Stimulated activated CD4-positive, alpha-beta T cell treated with anti-CD3 and anti-CD28 coated beads, Interleukin-1b, Interleukin-23, amount 100 ng/mL, for 24 hours (primary cell): ENCODE measurements at places on chromosomes 3 and 15.

- DNase-seq: no peak
These were observed 90.2 kb upstream of the TGFBR2 start for GRCh38 chr3:30516238-30516637.

GRCh38 chr3:17050506-17050905 lies 165.8 kb downstream of the PLCL2 start:
- no peak for DNase-seq

DNA sequence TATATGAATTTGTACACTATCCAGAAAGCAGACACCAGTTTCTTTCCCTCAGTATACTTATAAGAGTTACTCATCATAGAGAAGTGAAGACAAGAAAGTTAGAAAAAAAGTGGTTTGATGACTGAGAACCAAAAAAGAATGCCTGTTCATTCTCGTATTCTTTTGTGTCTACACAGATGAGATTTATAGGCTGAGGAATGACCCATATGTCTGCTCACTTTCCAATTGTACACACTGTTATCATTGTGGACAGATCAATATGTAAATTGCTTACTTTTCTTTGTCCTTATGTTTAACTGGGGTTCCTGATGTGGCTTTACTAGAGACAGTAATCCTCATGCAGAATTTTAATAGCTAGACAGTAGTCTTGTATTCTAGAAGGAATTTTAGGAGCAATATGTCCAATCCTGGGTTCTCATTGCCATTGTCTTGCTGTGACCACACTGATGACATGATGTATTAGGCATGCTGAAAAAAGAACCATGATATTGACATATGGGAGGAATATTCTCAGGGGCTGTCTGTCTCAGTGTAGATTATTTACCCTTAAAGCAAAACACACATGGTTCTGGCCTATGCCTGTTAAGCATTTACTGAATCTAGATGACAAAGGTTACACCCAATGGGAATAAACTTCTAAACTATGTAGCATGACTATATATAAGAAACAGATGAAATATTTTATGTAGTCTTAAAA lies 669.7 kb downstream of the ROBO1 start:
- DNase-seq: no peak

GRCh38 chr3:140363801-140364200 lies 314.1 kb upstream of the TRIM42 start:
- DNase-seq: no peak

DNA sequence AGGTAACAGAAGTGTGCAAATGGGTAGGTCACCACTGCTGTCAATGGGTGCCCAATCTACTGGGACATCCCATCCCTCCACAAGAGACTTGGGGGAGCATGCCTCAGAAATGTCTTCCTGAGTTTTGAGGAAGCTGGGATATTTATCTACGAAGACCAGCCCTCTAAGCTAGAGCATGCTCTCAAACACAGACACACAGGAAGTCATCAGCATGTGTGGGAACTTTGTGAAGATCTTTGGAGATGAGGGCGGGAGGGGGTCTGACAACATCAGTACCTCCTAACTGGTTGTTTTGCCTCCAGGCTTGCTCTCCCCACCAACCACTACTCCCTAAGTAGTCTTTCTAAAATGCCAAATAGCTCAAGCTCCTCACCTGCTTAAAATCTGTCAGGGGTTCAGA lies 3.5 kb upstream of the MEF2A start:
- DNase-seq: no peak

DNA sequence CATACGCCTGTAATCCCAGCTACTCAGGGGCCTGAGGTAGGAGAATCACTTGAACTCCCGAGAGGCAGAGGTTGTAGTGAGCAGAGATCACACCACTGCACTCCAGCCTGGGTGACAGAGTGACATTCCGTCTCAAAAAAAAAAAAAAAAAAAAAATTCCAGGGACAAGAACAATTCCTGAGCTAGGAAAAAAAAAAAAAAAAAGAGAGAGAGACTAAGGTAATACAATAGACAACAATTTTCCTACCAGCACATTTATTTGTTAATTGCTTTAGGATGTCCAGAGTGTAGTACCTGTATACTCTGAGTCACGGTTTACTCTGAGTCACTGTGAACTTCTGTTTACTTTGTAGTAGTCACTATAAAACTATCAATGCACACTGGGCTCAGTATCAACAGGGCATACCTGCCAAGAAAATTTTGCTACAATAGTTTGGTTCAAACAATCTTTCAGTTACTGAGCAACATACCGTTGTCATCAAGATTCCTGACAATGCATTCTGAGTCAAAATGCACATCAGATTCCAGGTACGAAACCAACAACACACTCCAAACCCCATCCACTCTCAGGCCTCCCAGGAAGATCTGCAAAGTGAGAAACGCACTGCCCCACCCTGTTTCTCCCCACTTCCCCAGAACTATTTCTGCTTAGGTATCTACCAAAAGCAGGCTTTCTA lies 28.3 kb downstream of the IGF2BP2 start:
- DNase-seq: no peak

DNA sequence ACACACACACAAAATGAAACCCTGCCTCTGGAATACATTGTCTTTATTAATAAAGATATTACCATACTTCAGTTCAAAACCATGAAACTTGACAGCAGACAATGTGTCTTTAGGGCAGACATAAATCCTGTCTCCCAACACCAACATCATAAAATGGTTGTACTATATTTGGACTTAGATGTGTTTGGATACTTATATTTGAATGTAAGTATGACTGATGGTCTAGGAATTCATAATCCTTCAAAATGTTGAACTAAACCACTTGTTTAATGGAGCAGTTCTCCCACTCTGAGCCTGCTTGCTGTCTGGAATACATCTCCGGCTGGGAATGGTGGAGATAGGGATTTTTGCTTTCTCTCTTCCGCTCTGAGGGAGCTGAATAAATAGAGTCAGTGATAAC lies 10.6 kb downstream of the FBN1 start:
- DNase-seq: no peak

DNA sequence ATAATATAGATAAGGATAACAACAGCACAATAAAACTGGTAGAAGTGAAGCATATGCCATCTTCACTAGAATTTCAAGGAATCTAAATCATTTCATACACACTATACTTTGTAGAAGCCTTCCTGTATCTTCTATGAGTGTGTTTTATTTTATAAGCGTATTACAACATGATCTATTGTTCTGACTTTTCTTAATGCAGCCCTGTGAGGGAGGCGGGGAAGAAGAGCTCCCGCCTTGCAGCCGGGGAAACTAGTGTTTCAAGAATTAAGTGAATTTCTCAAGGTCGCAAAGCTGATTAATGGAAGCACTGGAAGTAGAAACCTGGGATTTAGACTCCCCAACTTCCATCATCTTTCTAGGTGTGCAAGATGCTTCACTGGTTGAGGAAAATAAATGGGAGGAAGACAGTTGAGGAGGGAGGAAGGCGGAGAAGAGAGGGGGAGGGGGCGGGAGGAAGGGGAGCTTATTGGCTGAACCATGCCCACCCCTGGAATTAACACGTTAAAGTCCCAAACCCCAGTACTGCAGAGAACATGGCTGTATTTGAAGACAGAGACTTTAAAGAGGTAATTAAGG lies 32.9 kb downstream of the VGLL4 start:
- DNase-seq: no peak

GRCh38 chr3:61638741-61639140 lies 77.4 kb downstream of the PTPRG start:
- DNase-seq: no peak

DNA sequence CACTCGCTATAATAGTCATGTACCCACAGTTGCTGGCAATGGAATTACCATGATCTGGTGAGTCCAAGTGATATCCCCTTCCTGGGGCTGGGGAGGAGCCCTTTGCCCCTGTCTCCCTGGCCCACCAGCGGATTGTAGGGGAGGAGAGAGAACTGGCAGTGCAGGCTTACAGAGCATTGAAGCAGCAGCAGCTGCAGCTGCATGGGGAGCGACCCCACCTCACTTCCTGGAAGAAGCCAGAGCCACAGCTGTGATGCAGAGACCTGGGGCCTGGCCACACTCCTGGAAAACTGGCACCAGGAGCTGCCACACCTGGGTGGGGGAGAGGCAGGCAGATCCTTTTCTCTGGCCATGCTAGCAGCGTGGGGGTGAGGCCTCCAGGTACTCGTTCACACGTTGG lies 300.1 kb upstream of the PROK2 start:
- DNase-seq: no peak

- no peak for DNase-seq
These were observed 31.4 kb upstream of the CACNA2D2 start for GRCh38 chr3:50534681-50535330.

GRCh38 chr15:26132811-26133210 lies 269.7 kb upstream of the ATP10A start:
- no peak for DNase-seq

DNA sequence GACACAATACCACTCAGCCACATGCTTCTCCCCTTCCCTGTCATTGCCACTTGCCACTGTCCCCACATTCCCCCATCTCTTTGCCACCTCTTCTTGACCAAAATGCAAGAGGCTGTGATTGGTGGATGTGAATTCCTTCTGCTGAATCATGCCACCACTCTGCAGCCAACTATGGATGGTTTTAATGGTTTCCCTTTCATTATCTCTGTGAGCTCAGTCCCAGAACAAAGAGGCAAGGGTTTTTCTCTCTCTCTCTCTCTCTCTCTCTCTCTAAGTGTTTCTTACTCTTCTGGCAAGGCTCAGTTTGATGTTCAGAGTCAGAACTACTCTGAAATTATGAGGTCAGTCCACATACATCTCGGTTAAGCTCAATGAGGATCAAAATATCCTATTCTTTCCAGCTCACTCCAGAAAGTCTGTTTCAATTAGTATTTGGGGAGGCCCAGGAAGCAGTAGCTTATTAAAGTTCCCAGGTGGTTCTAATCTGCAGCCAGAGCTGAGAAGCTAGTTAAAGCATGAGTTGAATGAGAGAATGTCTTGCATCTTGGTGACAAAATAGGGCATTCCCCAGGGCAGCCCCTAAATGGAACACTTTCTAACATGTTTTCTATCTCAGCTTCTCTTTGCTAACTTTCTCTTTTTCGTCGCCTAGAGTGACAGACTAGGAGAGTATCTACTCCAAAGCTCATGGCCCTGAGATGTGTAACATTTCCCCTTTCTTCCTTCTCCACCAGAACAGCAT lies 8.5 kb upstream of the ILDR1 start:
- DNase-seq: no peak

DNA sequence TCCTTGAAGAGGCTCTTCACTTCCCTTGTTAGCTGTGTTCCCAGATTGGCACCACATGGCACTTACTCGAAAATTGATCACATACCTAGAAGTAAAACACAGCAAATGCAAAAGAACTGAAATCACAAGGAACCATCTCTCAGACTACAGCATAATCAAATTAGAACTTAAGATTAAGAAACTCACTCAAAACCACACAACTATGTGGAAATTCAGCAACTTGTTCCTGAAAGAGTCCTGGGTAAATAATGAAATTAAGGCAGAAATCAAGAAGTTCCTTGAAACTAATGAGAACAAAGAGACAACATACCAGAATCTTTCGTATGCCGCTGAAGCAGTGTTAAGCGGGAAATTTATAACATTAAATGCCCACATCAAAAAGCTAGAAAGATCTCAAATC lies 566.3 kb upstream of the TGFBR2 start:
- DNase-seq: no peak

DNA sequence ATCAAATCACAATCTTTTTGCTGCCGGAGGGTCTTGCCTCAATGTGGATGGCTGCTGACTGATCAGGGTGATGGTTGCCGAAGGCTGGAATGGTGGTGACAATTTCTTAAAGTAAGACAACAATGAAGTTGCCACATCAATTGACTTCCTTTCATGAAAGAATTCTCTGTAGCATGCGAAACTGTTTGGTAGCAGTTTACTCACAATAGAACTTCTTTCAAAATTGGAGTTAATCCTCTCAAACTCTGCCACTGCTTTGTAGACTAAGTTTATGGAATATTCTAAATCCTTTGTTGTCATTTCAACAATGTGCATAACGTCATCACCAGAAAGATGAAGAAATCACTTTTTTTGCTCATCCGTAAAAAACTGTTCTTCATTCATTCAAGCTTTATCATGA lies 65.8 kb downstream of the B3GNT5 start:
- DNase-seq: no peak

- DNase-seq: no peak
These were observed 794 bp downstream of the LRIG1 start for GRCh38 chr3:66499881-66500575.

DNA sequence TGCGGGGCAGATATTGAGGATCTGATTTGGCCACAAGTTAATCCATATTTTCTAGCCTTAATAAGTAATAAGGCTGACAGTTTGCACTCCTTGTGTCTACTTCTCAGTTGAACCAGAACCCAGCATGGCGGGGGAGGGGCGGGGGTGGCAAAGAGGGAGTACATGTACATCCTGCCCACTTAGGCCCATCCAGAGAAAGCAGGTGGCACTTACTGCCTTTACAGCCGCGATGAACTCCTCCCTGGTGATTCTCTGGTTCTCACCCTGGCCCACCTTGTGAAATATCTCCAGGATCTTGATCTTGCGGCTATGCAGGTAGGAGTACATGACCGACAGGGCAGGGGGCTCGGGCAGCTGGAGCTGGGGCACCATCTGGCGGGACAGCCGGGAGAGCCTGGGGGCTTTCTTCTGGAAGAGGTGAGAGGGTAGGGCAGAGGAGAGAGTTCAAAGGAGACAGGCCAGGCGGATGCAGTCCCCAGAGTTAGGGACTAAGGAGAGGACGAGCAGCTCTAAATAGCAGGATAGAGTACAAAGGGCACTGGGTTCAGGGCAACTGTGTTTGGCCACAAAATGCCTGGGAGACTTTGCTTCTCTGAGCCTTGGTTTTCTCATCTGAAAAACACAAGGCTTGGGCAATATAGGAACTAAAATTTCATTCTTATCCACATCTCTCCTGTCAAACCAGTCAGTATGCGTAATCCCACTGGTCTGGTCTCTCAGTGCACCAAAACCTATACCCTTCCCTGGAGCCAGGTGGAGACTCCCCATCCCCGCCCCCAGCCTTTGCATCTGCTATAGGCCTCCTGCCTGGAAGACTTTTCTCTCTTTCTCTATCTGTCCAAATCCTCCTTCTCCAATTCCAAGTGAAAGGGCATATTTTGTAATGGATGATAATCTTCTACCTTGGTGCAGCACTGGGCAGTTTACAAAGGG lies 10.1 kb downstream of the EFCAB12 start:
- no peak for DNase-seq

DNA sequence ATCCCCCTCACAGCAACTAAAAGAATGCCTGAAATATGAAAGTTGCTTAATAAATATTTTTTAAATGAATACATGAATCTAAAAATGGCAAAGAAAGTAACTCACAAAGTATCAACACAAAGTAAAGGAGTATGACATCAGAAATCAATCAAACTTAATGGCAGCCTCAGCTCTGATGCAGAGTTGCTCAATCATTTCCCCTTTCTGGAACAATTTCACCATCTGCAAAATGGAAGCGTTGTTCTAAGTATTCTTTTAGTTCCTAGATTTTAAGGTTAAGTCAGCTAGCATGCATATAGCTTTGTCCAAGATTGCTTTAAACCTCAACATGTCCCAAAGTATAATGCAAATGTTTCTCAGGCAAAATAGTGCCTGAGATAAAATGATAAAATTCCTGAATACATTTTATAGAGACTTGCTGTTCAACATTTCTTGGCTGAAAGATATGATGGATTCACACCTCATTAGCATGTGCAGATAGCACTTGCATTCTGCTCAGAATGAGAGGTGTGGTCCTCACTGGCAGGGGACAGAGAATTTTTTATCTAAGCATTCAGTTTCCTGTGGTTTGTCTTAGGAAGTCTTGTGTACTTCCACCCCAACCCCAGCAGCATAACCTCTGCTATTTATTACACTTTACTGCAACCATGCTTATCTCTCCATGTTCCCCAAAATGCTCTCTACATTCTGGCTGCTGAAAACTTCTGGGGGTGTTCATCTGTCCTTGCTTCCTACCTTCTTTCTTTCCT lies 429.3 kb downstream of the GRM7 start:
- DNase-seq: no peak
